Neuronal stem cell (in vitro differentiated cells): ENCODE measurements at places on chromosomes 6 and 20.

DNA sequence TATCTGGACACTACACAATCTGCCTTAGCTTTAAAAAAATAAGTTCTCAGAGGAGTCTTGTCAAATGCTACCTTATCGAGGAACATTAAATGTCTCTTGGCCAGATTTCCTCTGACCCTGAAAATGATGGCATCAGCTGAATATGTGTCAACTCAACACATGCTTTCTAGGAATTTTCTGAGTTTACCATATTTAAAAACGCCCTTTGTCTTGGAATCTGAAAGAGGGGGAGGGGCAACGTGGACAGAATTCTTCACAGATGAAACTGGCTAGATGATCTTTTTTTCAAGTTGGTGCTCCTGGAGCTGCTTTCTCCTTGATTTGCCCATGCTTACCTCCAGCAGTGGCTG, 5.1 kb downstream of the SOX4 start:
- DNase-seq, result no peak

- DNase-seq, result no peak
Measured at GRCh38 chr6:163716690-163717089, 302.2 kb downstream of the QKI start.

DNA sequence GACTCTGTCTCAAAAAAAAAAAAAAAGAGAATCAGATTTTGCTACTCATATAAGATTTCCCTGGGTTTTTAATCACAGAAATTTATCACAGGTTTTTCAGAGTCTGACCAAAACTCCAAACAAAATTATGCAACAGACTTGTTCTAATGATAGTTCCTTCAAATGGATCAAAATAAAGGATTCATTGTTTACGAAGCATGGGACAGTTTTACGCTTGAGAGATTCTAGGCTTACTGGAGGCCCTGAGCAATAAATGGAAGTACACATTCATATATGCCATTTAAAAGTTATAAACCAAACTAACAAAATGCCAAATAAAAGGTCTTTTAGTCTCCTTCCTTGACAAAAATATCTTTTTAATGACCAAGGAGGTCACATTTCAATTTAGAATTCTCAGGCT, 245.1 kb upstream of the KCNQ5 start:
- DNase-seq, result no peak

GRCh38 chr20:4465855-4466545, 255.7 kb upstream of the PRND start:
- no peak for DNase-seq

- DNase-seq, result no peak
Measured at GRCh38 chr6:44166591-44167184, 8.1 kb downstream of the CAPN11 start.

DNA sequence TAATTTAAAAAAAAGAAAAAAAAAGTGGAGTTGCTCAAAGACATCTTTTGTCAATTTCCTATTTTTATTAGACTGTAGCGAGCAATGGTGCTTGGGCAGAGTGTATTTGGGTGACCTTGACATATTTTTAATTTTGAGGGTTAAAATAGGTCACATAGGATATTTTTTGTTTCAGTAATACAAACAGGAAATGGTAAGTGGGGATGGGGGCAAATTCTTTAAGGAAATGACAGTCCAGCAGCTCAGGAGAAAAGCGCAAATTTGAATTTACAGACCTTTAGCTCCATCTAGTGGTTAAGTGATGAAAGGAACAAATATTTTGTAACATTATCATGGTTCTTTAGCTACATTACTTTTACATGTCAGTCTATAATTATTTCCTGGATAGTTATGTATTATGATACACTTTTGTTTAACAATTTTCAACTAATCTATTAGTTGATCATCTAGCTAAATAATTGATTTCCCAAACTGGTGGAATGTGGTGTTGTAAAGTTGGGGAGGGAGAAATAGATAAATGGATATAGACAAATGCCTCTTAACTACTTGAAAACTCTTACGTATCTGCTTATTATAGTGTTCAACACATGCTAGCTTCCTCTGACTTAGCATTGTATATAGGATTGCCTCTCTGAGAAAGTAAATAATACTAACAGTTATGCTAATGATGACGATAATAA, 10.0 kb downstream of the CITED2 start:
- peak; percentile 50 for DNase-seq

GRCh38 chr6:11168091-11168635, 56.6 kb upstream of the ERVFRD-1 start:
- no peak for DNase-seq

DNA sequence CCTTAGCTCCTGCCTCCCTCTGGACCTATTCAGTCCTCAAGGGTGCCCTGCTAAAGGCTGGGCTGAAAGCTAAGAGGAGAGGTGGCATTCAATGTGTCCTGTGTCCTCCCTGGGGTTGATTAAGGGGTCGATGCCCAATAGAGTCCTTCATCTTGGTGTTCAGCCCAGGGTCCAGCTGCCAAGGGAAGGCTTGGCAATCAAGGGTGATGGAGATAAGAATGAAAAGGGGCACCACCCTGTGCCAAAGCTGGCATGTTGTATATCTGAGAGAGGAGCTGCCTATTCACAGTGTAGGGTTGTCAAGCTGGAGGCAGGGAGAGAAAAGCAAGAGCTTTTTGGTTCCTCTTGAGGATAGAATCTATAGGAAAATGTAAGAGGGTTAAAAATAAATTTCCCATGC, 12.3 kb downstream of the C20orf173 start:
- no peak for DNase-seq

GRCh38 chr6:30683183-30683979, 3.1 kb downstream of the PPP1R18 start:
- DNase-seq, result no peak

- DNase-seq, result no peak
Measured at GRCh38 chr6:14598017-14598864, 480.7 kb downstream of the CD83 start.
